8988T (cell line): ENCODE measurements at places on chromosomes 12 and 14.

GRCh38 chr12:111330800-111331752, 37.8 kb downstream of the PHETA1 start:
- no peak for DNase-seq

- no peak for DNase-seq
These were observed 636.6 kb downstream of the MED13L start for GRCh38 chr12:115640929-115641328.

- DNase-seq: no peak
These were observed 57.8 kb downstream of the CLMN start for GRCh38 chr14:95261616-95262510.

GRCh38 chr12:119744900-119745606, 77.1 kb downstream of the PRKAB1 start:
- DNase-seq: no peak

GRCh38 chr12:108559748-108560147, 1.2 kb downstream of the SART3 start:
- no peak for DNase-seq

DNA sequence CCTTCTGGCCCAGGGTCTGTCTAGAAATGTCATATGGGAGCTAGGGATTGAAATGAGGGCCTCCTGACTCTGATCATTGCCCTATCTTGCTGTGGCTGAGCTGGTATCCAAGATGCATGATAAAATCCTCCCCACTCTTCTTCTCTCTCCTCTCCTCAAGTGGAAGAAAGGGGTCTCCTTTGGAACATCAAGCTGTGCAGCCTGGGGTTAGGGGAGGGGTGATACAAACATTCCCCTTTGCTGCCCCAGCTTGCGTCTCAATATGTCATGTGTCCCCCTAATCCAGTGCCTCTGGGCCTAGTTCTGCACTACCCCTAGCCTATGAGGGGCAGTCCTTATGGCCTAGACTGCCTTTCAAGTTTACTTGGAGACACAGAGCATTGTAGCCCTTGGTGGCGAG, 8.5 kb downstream of the RDH16 start:
- DNase-seq: no peak

GRCh38 chr12:12398026-12398859, 41.4 kb downstream of the BORCS5 start:
- no peak for DNase-seq

DNA sequence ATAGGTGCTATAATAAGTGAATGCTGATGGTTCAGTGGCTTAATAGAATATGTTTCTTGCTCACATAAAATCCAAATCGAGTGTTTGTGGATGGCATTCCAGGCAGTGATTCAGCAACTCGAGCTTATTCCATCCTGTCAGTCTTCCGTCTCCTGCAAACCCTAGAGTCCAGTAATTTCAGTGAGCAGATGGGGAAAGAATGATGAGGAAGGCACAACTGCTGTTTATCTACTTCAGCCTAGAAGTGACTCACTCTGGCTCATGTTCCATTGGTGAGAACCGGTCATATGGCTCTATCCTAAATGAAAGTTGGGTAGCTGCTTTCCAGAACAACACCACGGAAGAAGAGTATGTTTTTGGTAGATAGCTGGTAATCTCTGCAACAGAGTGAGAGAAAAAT, 421.8 kb upstream of the PDE3A start:
- DNase-seq: no peak

GRCh38 chr12:47082283-47082682, 2.5 kb upstream of the AMIGO2 start:
- no peak for DNase-seq
